Activated T-helper 17 cell treated with anti-CD3 and anti-CD28 coated beads, Interleukin-2, amount 50 U/mL, for 72 hours (primary cell): ENCODE measurements at places on chromosomes 7 and 10. TPM values are rescaled to one million over a fixed set of nuclear protein-coding genes. Genes with fewer than 3 reads are reported as not detected.

ANKRD2 gene
- total RNA-seq = not detected

OPN1SW gene
- total RNA-seq = not detected

NACAD gene
- total RNA-seq = 1.3 TPM

KLLN gene
- 0.78 TPM for total RNA-seq

FAM200A gene
- 2.7 TPM for total RNA-seq

CHRM2 gene
- total RNA-seq = not detected

MEOX2 gene
- not detected for total RNA-seq

ZNF425 gene
- 0.39 TPM for total RNA-seq

SAP25 gene
- 7.6 TPM for total RNA-seq

MUC12 gene
- 0.93 TPM for total RNA-seq
